ENCODE measurements at places on chromosomes 6 and 20.

DNA sequence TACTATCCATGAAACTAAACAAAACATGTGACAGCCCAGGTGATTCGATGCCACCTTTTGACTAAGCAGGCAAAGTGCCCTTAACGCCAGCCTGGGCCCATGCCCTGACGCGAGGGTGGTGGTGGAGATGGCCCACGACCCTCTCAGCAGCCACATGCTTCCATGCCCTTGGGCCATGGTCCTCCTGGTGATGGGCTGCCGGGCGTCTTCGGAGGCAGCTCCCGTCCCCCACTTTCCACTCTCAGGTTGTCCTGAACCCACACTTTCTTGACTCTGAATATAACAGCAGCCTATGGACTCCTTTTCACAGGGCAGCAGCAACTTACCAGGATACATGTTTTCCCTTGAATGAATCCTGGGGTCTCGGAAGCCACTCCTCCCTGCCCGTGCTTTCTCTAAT lies 33.6 kb downstream of the TMEM242 start:
- DNase-seq: no peak

- no peak for DNase-seq
These were observed 9.2 kb downstream of the CDH22 start for GRCh38 chr20:46299078-46299477.

DNA sequence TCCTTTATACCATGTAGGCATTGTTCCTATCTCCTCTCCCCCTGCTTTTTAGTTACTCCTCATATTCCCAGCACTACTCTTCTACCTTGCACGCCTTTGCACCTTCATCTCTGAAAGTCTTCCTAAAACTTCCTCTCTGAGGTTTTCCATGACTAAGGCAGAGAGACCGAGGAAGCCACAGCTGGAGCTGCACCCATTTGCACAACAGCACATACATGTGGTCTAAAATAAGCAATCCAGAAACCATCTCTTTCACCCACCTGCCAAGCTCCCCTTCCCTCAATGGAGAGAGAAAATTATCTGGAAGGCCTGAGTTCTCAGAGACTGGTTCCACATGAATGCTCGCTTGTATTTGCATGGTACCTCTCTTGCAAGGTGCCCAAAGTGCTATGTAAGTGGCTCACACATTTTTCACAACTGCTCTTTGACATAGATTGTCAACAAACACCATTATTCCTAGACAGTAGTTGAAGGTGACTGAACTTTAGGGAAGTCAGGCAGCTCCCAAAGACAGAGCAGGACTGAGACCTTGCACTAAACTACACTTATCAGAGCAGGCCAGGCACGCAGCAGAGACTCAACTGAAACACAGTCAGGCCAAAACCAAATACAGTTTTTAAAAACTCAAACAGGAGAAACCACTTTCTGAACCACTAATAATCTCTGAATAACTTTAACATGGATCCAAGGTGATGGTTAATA lies 313.2 kb downstream of the TFAP2A start:
- DNase-seq: no peak

- no peak for DNase-seq
These were observed 143.6 kb downstream of the BMP7 start for GRCh38 chr20:57122536-57123489.

DNA sequence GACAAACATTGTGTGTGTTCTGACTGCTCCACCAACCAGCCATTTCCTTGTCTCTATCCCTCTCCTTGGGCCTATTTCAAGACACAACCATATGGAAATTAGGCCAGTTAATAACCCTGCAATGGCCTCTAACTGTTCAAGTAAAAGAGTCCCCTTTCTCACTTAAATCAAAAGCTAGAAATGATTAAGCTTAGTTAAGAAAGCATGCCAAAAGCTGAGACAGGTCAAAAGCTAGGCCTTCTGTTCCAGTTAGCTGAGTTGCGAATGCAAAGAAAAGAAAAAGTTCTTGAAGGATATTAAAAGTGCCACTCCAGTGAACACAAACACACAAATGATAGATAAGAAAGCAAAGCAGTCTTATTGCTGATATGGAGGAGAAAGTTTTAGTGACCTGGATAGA lies 22.5 kb downstream of the SERINC1 start:
- DNase-seq: no peak

DNA sequence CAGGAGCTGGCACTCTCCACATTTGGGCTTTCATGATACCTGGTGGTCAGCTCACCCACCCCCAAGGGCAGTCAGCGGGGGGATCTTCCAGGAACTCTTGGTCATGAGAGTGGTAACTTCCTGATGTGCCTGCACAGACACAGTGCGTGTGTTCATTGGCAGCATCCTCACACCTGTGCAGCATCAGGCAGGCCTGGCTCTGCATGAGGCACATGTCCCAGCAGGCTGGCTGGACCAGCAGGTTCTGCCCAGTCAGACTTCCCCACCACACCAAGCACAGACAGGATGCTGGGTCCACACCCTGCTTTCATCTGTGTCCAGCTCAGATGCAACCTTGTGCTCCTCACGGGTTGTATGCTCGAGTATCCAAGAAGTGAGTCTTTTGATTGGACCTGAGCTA lies 15.7 kb upstream of the UNC93A start:
- DNase-seq: no peak

DNA sequence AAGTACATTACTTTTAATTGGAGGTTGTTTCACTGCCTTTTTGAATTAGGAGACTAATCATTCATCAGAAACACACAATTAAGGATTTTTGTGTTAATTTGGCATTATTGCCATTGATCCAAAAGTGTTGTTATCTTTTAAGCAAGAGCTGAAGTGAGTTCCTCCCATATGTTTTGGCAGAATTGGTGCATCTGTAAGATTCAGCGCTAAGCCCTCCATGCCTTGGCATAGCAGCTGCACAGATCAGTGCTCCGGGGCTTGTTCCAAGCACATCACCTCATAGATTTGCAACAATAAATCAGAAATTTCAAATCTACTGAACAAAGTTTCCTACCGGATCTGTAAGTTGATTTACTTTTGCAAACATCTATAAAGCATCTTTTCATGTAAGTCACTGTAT lies 106.8 kb upstream of the PHACTR1 start:
- no peak for DNase-seq

GRCh38 chr6:117552618-117553017 lies 49.7 kb downstream of the GOPC start:
- DNase-seq: no peak

DNA sequence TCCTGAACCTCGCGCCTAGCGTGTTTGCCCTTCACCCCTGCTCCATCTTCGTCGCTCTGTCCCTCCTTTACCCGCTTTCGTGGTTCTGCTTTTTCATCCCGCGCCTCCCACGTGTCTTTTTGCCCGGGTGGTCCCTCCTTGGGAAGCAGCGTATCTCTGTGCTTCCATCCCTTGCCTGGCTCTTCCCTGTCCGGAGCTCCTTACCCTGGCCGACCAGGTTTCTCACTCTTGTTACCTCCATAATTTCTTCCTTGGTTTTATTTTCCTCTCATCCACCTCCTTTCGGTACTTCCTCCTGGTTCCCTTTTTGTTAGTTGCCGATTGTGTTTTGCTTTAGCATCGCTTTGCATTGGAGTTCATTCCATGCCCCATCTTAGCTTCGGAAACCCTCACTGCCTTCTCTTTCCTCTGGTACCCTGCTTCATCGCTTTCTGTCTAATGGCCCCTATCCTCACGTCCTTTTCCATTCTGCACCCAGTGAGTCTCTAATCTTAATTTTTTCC lies 735 bp downstream of the FAM135A start:
- DNase-seq: peak; percentile 34

DNA sequence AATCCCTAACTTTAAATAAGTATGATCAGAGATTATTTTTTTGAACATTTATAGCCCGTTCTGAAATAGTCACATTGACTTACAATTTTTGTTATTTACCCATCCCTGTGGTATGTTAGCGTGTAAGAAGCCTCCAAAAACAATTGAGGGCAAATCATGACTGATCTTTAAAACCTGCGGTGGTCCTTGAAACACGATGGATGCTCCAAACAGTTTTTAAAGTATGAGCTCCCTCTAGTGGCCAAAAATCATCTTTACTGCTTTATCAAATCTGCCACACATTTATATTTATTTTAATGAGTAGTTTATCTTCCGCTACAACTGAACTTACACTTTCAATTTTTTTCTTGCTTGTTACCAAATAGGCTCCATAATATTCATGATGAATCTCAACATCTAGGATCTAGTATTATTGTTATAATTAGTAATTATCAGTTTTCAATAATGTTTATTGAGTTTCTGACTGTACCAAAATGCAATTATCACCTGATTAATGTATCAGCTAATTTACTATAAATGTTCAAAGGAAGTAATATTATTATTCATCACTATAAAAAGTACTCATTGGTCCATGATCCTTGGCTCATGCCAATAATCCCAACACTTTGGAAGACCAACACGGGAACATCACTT lies 52.2 kb downstream of the MARCKS start:
- DNase-seq: peak; percentile 63

DNA sequence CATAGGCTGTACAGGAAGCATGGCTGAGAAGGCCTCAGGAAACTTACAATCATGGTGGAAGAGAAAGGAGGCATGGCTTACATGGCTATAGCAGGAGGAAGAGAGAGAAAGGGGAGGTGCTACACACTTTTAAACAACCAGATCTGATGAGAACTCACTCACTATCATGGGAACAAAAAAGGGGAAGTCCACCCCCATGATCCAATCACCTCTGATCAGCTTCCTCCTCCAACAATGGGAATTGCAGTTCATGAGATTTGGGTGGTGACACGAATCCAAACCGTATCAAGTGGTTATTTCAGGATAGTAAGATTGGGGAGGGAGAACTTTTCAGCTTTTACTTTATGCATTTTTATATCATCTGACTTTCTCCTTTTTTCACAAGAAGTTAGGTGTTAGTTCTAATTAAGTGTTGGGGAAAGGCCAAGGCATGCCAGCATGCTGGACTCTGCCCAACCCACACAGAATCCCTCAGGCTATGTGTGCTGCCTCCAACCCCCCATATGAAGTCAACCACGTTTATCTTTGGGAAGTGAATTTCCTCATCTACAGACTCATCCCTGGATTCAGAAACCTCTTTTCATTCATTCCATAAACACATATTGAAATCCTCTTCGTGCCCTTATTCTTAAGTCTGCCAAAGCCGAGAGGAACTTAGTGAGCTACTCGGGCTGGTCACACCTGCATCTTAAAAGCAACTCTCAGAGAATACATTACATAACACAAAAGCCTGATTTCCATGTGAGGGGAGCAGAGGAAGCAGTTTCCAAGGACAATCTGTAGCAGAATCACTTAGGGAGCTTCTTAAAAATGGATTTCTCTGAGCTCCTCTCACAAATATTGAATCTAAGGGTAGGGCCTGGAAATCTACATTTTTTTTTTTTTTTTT lies 16.7 kb upstream of the CLIC5 start:
- no peak for DNase-seq

GRCh38 chr20:43210901-43211300 lies 21.2 kb upstream of the PTPRT start:
- DNase-seq: no peak

- peak; percentile 58 for DNase-seq
These were observed 114.7 kb upstream of the ZNF217 start for GRCh38 chr20:53708129-53708968.

DNA sequence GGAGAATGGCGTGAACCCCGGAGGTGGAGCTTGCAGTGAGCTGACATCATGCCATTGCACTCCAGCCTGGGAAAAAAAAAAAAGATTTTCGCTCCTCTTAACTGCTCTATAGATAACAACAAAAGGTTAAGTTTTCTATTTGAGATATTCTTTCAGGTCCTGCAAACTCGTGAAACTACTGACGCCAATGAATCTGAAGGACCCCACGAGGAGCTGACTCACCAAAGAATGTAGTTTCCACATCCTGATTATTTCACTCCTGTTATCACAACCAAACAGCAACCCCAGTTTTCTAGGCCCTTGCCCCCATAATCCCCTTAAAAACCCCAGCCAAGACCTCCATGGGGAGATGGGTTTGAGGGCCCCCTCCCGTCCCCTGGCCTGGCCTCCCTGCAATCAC lies 58.7 kb downstream of the OTOR start:
- DNase-seq: no peak

DNA sequence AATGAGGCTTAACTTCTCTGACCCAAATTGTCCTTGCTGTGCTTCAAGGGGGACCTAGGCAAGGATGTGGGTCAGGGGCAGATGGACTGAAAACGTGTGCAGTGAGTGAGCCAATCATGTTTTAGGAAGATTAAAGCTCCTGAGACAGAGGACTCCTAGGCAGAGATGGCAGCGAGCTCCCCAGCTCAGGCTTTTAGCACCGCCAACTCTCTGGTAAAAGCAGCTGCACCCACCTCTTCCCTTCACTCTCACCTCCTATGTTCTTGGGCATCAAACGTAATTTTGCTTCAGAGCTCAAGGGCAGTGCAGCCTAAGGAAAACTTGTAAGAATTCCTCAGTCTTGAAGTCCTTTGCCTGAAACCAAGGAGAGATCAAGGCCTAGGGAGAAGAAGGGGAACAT lies 10.3 kb downstream of the RPP21 start:
- DNase-seq: no peak

GRCh38 chr20:55667955-55668354 lies 337.4 kb downstream of the CBLN4 start:
- no peak for DNase-seq

GRCh38 chr20:51347831-51348230 lies 194.7 kb downstream of the NFATC2 start:
- no peak for DNase-seq

- peak; percentile 34 for DNase-seq
These were observed 53.4 kb downstream of the HIVEP1 start for GRCh38 chr6:12065321-12066140.

- DNase-seq: no peak
These were observed 5.1 kb upstream of the BPI start for GRCh38 chr20:38298768-38299288.

DNA sequence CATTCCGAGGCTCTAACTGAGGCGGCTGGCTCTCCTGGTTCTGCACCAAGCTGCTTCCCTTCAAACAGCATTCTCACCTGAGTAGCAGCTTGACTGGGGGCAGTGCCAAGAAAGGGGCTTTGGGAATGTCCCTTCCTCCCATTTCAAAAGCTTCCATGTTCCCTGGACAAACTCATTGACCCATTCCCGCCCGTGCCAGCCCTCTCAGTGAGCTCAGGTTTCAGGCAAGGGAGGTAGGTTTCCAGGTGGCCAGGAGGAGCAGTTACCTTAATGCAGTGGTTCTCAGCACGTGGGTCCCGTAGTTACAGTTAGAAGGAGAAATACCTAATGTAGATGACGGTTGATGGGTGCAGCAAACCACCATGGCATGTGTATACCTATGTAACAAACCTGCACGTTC lies 135.2 kb downstream of the ELOVL4 start:
- no peak for DNase-seq

DNA sequence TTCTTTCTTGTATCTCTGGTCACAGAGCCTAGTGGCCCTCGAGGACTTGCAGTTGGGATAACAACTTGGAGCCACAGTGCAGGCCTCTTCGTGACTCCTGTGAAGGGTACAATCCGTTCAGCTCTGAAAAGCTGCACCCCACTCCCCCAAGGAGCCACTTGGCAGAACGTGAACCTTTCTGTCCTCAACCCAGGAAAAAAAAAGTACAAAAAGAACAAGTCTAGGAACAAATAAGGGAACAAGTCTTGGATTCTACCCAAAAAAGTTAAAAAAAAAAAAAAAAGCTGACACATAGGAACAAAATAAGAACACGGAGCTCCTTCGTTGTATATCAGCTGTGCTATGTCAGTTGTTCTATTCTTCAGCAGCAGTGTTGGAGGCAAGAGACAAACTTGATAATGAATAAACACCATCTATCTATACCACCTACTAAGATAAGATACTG lies 77.9 kb upstream of the TULP1 start:
- no peak for DNase-seq

Data from GM13977 (cell line).